ENCODE measurements at places on chromosomes 5 and 9.

DNA sequence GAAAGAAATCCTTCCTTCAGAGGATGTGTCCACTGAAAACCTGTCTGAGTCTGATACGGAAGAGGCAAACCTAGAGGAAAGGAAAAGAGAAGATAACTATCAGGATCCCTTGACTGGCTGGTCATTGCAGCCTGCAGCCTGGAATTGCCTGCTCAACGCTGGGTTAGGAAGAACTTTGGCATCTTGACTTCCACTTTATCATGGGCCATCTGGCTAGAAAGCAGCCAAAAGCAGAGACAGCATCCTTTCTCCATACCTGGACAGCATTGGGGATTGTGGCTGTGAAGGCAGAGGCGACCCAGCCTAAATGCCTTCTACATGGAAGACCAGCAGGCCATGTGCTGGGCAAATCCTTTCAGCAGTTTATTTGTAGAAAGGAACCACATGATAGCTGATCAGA lies 58.7 kb upstream of the PTPN3 start:
- DNase-seq, result no peak

- peak; percentile 52 for DNase-seq
Observed at GRCh38 chr5:143008809-143009521, 238.8 kb downstream of the ARHGAP26 start.

DNA sequence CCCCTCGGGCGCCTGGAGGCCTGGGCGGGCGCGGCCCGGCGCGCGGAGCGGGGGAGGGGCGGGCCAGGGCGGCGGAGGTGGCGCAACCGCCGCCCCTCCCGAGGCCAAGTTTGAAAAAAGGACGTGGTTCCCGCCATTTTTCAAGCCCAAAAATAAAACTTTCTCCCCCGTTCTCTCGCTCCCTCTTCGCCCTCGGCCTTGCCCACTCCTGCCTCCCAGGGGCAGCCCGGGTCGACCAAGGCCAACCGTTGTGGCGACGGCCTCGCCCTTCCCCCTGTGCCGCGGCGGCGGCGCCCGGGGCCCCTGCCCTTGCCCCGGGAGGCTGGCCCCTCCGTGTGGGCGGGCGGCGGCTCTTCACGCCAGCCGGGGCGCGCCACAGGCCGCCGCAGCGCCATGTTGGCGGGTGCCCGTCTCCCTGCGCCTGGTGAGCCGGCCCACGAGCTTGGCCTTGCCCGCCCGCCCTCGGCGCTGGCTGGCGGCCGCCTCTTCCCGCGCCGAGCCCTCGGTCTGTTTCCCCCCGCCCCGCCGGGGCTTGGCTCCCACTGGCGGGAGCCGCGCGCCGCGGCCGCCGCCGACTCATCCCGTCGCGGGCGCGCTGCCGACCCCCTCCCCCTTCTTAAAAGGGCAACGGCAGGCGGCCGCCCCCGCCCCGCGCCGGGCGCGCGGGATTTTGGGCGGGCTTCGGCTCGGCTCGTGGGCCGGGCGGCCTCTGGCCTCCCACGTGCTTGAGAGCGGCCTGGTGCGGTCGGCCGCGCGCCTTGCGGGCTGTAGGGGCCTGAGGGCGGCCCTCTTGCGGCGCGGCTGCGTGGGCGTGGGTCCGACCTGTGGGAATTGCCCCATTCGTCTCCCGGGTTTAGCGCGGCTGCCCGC lies 1.3 kb downstream of the ANP32B start:
- peak; percentile 82 for DNase-seq

DNA sequence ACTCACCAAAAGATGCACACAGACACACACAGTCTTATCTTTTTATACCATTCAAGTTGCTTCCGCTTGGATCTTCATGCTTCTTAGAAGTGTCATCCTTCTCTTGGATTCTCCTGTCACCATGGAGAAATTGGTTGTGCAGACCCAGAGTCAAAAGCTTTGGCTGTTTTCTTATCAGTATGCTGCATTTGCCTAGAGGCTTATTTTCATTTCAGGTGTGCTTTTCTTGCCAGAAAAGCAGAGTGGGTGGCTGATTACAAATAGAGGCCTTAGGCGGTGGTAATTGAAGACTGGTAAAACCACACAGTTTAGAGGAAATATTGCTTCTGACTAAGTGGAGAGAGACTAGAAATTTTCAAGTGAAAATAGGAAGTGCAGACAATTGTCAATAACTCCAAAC lies 70.2 kb upstream of the TLE4 start:
- no peak for DNase-seq

DNA sequence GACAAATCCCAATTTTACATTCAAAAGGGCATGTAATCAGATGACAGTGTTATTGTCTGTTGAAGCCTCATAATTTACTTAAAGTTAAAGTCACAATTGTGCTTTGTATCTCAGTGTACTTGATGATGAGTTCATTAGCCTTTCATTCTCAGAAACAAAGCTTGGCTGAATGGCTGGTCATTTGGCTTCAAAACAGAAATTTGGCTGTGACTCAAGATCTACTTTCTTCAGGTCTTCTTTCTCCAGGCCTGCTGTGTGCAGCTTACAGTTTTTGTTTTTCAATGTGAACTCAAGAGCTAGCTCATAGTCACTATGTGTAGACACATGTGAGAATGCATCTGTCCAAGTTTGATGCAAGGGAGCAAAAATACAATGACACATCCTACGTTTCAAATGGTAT lies 2003.6 kb upstream of the WWC1 start:
- DNase-seq, result no peak

- no peak for DNase-seq
Observed at GRCh38 chr9:16571127-16571802, 299.2 kb downstream of the BNC2 start.

DNA sequence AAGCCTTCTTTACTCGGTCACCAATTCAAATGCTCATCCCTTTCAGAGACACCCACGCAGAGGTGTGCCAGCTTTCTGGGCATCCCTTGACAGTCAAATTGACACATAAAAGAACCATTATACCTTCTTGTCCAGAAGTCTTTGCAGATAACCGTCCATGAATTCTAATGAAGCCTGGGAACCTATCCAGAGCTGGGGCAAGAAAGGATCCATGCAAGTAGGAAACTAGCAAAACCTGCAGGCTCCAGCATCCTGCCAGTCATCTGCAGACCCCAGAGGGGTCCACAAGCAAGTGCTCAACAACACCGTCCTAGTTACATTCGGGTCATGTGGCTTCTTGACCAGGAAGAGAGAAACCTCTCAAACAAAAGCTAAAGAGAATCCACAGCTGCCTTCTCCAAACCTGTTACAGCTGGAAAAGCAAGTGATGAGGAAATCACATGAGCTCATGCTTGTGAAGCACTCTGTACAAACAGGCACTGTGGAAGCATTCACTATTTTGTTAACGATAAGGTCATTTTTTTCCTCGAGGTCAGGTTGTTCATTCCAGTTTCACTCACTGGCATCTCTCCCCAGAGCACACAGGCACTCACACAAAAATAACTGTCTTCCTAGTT lies 80.2 kb upstream of the DMRT1 start:
- no peak for DNase-seq

GRCh38 chr5:41649659-41650058 lies 139.3 kb upstream of the PLCXD3 start:
- DNase-seq, result no peak

DNA sequence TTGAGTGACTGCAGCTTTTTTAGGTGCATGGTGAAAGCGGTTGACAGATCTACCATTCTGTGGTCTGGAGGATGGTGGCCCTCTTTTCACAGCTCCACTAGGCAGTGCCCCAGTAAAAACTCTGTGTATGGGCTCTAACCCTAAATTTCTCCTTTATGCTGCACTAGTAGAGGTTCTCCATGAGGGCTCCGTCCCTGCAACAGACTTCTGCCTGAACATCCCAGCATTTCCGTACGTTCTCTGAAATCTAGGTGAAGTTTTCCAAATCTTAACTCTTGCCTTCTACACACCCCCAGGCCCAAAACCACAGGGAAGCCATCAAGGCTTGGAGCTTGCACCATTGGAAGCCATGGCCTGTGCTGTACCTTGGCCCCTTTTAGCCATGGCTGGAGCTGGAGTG lies 1898.1 kb upstream of the NUDT12 start:
- no peak for DNase-seq

DNA sequence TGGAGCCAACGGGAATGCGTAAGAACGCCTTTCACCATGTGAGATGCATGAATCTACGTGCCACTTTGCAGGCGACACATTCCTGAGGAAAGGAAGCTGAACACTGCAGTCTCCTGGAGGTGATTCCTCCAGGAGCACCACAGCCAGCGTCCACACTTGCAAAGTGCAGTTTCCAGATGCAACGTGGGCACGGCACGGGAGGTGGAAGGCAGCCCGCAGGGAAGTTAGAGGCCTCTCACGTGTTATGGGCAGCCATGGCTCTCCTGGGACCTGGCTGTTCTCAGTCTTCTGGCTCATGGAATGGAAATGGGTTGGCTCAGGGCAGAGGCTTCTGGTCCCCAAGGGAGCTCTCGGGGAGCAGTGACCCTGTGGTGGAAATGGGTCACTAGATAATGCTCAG lies 381.0 kb upstream of the IRX4 start:
- DNase-seq, result no peak

DNA sequence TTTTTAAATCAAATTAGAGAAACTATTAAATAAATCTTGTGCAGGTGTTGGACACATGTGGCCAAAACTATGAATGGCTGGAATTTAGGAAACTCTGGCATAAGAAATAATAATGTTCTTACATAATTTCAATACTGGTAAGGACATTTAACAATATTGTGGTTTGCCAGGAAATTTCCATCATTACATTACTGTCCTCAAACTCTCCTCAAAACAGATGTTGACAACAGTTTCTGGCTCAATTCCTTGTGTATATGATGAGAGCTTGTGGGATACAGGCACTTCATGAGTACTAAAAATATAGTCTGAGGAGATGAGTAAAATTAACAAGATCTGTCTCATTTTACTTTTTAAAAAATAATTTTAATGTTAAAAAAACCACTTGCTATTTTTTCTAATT lies 27.9 kb downstream of the MCTP1 start:
- no peak for DNase-seq

DNA sequence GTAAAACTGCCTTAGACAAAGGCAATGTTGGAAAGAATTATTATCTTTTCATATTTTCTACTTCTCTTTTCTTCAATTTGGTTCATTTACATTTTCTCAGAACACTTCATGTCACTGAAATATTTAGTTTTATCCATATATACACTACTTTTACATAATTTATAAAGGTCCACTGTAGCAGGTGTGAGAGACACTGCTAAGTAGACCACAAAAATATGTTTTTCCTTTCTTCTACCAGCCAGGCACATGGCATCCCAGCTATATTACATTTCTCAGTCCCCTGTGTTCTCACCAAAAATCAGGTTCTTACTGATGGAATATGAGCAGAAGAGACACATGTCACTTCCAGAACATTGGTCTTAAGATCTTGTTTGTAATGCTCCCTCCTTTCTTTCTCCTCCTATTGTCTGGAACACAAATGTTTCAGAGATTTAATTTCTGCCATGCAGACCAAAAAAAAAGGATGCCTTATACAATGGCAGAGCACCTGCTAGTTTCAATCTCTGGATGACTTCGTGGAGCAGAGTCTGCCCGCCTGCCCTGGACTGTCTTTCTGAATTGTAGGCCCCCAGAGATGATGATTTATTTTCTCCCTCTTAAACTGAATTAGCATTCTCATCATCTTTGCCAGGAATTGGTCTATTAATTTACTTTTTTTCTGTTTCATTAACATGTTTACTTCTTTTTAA lies 125.4 kb upstream of the ACOT12 start:
- no peak for DNase-seq

GRCh38 chr5:131245312-131245711 lies 18.5 kb upstream of the CDC42SE2 start:
- no peak for DNase-seq

DNA sequence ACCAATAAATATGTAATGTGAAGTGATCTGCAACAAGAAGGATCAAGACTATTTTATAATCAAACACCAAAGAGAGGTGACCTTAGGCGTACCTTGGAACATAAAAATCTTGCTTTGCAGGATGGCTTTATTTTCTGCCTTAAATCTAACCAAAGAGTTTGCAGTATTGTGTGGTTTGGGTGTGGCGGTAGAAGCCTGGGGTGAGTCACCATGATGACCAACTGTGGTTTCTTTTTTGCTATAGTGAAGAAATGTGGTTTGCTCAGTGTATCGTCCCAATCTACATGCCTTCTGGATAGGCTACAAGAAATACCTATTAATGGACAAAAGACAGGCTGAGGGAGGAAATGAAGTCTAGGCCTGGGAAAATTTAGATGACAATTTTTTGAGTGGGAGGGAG lies 5.1 kb upstream of the CAST start:
- DNase-seq, result peak; percentile 16

GRCh38 chr5:149125386-149125891 lies 15.9 kb upstream of the ABLIM3 start:
- DNase-seq, result no peak

DNA sequence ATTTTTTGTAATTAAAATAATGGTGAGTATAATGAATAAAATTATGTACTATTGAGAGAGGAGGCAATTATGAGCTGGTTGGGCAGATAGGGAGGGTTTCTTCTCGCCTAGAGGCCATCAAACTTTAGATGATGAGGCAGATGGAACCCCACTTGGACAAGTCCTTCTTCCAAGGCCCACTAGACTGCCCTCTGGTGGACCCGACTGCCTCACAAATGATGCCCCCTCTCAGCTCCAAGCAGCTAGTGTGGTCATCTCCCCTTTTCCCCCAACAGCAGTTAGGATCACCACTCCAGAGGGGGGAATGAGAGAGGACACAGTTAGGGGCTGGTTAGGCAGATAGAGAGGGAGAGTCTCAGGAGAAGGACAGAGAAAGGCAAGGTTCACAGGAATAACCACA lies 348.0 kb upstream of the CDH18 start:
- no peak for DNase-seq

- no peak for DNase-seq
Observed at GRCh38 chr5:61704289-61704688, 372.2 kb downstream of the ZSWIM6 start.

DNA sequence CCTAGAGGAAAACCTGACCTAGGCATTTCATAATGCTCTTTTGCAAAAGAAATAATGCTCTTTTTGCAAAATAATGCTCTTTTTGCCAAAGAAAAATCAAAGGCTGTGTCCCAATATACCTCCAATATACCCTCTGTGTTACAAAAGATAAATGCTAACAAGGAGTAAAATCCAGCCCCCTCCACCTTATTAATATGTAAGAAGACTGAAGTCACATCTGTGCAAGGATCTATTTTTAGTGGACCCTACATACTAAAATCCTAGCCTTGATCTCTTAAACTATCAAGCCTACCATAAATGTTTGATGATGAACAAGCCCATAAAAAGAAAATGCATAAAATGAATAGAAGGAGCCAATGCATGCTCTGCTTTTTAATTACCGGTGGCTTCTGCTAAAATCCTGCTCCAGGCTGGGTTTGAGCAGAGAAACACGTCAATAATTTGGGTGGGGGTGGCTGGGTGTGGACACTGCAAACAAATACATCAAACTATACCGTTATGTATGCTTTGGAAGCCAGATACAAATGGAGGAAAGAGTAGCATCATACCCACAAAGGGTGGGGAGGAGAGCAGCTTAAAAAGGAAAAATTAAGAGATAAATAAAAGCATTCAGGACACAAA lies 131.6 kb downstream of the SEMA6A start:
- DNase-seq, result no peak

- DNase-seq, result no peak
Observed at GRCh38 chr5:35890021-35891020, 33.6 kb downstream of the IL7R start.
